ENCODE measurements at places on chromosomes 4 and X.

- no peak for DNase-seq
Observed at GRCh38 chr4:68249434-68249833, 3.9 kb upstream of the TMPRSS11B start.

DNA sequence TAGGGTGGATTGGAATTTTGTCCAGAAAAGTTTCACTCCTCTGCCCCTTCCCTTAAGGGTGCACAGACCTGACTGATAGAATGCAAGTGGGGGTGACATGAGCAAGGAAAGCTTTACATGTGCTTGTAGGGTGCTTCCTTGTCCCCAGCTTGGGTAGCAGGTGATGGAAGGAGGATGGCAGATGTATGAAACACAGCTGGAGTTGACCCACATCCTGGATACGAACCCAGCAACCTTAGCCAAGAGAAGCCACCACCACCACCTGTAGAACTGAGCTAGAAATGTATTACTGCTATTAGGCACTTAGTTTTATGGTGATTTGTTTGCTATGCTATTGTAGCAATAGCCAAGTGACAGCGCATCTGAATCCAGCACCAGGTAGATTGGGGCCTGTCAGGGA is 227.4 kb downstream of the HS3ST1 start:
- DNase-seq, result no peak

DNA sequence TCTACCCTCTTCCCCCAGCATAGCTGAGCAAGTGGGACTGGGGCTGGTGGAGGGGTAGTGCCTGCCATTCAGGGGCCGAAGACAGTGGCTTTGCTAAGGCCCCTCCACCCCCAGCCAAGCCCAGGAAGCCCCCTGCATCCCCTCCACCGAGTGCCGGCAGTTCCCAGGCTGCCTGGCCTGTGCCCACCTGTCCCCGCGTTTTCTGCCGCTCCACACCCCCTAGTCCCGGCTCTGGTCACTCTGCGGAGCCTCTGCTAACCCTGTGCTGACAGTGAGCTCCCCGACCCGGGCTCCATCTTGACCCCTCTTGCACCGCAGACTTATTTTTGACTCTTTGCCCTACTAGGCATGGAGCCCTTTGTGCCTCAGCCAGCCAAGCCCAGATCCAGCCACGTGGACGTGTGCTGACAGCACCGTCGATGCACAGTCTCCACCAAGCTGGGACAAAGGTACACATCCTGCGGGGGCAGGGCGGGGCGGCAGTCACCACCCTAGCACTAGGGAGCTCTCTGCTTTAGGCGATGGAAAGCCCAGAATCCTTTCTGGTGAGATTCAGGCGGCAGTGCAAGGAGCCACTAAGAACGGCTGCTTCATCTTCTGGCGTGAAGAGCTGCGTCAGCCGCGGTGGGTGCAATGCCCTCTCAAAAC is 96.6 kb downstream of the PHKA2 start:
- DNase-seq, result no peak

DNA sequence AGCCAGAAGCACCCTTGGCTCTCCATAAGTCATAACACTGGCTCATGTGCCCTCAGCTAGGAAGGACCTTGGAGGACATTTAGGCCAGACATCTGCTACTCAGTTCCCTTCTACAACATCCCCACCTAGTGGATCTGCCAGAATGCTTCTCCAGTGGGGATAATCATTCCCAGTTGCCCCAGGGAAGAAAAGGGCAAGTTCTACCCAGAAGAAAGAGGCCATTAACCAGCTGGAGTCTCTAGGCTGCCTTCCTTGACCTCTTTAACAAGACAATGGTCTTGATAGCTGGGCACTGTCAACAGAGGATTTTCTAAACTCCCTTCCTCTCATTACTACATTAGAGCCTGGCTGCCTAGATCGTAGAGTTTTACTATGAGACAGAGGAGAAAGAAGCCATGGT is 42.0 kb downstream of the LGI2 start:
- no peak for DNase-seq
